Fibroblast of lung (primary cell): ENCODE measurements at places on chromosomes 4 and X. TPM values are rescaled to one million over a fixed set of nuclear protein-coding genes. Genes with fewer than 3 reads are reported as not detected.

GRCh38 chr4:156109943-156110900 is 156.6 kb upstream of the CTSO start:
- H3K4me3 ChIP-seq, result no peak overlapping the region
- H3K27me3 ChIP-seq, result no peaks in the 10 kb centered on the region
- DNase-seq, result no peak
- no peak overlapping the region for H3K27ac ChIP-seq
- H3K36me3 ChIP-seq, result no peaks in the 10 kb centered on the region

Gene GPC3
- 7.1 and 45.5 TPM in 2 replicates for total RNA-seq

Gene PNMA6A
- total RNA-seq, result 3.1 and 3.3 TPM in 2 replicates

DNA sequence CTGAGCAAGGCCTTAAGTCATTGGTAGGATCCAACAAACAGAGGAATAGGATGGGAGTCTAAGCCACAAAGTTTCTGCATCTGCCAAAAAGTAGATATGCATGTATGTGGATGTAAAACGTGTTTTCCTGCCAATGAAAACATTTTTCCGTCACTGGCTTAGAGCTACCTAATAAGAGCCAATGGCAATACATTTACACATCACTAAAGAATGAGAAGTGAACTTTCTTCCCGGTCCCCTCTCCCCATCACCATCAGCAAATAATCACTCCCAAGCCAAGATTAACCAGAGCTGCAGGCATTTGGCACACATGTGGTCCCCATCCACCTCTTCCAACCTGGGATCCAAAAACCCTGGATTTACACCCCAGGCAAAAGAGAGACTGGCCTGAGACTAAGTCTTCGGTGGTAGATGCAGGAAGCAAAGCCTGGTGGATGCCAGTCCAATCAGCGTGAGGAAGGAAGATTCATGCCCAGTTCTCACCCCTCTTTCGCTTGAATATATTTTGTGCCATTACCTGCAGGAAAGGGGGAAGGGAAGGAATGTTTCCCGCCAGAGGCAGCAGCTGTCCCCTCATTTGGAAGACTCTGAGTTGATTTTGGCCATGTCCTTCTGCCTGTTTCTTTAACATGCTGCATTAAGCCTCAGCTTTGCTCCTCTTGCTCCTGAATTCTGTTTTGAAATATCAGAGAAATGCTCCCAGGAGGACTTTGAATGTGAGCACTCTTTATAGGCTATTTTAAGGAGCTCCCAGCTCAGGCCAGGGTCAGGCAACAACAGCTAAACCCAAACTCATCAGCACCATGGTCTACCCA is 131.4 kb downstream of the CHIC2 start:
- no peaks in the 10 kb centered on the region for H3K27me3 ChIP-seq
- peaks cover 15% of the 10 kb centered on the region for H3K4me1 ChIP-seq
- H3K36me3 ChIP-seq, result no peaks in the 10 kb centered on the region

Gene CT45A1
- total RNA-seq, result not detected in 2 replicates

DNA sequence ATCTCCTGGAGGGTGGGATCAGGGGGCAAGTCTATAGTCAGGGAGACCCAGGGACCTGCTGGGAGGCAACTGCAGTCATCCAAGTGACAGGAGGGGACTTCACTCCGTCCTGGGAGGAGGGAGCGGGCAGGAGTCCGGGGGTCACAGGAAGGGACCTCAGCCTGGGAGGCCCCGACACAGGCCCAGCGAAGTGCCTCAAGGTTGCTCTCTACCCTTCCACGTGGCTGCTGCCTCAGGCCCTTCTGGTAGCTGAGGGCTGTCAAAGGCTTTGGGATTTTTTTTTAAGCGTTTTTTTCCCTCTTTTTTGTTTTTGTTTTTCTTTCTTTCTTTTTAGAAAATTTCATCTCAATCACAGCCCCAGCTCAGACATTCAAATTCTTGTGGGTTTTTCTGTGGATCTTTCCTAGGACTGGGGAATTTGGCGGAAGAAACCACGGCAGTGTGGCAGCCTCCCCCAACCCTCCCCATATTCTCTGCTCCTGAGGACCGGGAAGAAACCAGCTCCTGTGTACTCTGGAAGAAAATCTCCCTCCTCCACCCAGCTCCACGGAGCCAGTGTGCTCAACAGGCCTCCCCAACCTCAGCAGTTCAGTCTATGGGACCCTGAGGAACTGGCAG is 1.4 kb upstream of the HAUS7 start:
- peaks cover 16% of the 10 kb centered on the region for H3K4me1 ChIP-seq
- H3K27me3 ChIP-seq, result no peaks in the 10 kb centered on the region
- DNase-seq, result peak; percentile 69
- H3K27ac ChIP-seq, result no peak overlapping the region

DNA sequence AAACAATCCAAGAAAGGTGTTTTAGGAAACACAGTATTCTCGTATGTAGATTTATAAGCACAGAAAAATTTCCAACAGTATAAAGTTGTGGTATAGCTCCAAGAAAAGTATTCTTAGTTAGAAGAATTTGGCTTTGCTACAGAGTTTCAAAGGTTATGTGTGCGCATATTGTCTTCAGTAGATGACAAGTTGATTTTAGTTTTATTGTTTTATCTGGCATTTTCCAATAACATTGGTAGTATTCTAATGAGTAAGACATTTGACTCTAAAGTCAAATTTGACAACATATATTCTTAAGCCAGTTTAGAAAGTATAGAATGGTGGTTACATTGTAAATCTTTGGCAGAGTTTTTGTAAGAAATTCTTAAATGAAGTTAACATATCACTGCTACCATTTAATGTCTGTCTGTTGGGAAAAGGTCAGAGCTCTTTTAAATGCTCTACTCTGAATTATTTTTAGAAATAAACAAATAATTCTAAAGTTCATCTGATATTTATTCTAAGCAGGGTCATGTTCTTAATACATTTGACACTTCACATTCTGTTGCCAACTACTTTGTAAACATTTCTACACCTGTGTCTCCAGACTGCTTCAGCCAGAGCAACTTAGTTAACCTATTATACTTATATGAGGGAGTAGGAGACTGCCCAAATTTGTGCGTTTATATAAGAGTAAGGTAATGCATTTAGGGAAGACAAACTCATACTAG is 30.0 kb downstream of the CLCN3 start:
- no peak overlapping the region for H3K27ac ChIP-seq
- no peak overlapping the region for H3K4me3 ChIP-seq
- H3K36me3 ChIP-seq, result no peaks in the 10 kb centered on the region
- H3K4me1 ChIP-seq, result no peaks in the 10 kb centered on the region

Gene GYPE
- total RNA-seq, result 1.2 and 1.3 TPM in 2 replicates

- DNase-seq, result no peak
- no peaks in the 10 kb centered on the region for H3K27me3 ChIP-seq
- no peak overlapping the region for H3K27ac ChIP-seq
- no peak overlapping the region for H3K4me3 ChIP-seq
These were observed 67.2 kb downstream of the GPAT3 start for GRCh38 chr4:83603129-83603528.
